HFF-Myc (cell line): ENCODE measurements at places on chromosomes 16 and 17.

DNA sequence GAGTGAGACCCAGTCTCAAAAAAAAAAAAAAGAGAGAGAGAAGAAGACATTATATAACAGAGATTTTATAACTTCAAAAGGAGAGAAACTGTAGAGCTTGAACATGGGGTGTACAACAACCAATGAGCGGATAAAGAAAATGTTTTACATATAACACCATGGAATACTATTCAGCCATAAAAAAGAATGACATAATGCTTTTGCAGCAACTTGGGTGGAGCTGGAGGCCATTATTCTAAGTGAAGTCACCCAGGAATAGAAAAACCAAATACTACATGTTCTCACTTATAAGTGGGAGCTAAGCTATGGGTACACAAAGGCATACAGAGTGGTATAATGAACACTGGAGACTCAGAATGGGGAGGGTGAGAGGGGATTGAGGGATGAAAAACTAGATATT is 61.1 kb downstream of the CHD9NB start:
- no peak for DNase-seq

GRCh38 chr17:50332196-50332595 is 13.7 kb upstream of the XYLT2 start:
- no peak for DNase-seq

- no peak for DNase-seq
These were observed 83.0 kb downstream of the ABCC1 start for GRCh38 chr16:16032271-16032979.

DNA sequence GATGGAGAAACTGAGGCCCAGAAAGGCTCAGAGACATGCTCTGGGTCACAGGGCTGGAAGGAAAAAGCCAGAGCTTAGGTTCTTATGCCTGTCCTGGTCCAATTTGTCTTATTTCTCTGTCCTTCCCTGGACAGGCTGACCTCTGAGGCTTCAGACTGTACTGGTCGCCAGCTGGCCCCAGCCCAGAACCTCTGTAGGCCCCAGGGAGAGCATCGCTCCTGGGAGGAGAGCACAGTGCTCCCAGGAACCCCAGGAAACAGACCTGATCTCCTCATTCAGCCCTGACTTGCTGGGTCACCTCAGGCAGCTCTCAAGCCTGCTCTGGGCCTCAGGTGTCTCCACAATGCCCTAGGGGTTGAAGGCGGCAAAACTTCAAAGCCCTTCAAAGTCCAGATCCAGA is 4.9 kb downstream of the DRC7 start:
- DNase-seq = no peak

DNA sequence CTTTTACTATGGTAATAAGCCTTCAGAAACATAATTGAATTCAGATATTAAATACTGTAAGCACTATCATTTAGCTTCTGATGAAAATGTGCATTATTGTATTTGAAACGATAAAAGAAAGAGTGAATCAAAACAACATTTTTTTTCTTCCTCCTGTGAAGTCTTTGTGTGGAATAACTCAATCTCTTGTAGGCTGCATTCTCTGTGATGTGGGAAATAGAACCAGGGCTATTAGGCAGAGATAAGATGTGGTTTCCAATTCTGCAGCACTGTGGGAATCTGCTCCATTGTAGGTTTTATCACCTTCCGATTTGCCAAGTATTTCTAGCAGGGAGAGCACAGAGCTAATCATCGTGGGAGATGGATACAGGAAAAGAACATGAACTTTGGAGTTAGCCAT is 624.5 kb downstream of the RBFOX1 start:
- no peak for DNase-seq

- no peak for DNase-seq
These were observed 6.6 kb downstream of the FAM20A start for GRCh38 chr17:68594552-68594951.

- DNase-seq = no peak
These were observed 9.5 kb downstream of the UTS2R start for GRCh38 chr17:82380860-82381702.

DNA sequence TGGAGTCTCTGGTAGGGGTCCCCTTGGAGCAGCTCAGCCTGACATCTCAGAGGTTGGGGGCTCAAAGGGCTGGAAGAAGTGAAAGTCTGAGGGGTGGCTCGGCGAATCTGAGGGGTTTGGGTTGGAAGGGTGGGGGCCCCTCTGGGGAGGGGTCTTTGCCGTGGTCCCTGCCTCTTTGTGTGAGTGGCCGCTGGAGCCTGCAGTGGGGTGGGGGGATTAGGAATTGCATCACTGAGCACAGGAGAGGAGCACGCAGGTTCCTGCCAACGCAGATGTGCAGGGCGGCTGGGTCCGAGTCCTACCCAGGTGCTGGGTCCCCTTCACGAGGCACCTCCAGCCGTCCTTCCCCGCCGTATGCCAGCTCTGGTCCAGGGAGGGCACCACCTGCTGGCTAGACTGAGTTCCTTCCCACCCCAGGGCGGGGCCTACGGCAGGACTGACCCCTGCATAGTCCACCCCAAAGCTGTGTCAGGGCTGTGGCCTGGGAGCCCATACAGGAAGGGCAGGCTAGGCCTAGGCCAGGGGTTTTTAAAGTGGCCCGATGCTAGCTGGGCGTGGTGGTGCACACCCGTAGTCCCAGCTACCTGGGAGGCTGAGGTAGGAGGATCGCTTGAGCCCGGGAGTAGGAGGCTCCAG is 9.9 kb downstream of the FMNL1 start:
- DNase-seq = no peak

DNA sequence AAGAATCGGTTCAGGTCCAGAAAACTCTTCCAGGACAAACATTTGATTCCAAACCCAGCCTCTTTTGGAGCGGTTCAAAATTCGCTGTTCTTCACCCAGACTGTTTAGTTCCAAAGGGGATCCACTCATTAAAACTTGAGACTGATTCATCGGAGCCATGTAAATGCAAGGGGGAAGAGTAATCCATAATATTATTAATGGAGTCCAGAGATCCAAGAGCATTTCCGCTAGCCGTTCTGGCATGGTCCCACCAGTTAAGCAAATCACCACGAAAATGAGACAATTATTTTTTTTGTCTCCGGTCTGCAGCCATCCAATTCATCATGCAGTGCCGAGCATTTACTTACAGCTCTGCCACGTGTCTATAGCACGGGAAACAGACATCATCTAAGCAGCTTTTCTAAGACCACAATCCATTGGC is 15.1 kb downstream of the CDH8 start:
- no peak for DNase-seq

- no peak for DNase-seq
These were observed 4.8 kb downstream of the XYLT2 start for GRCh38 chr17:50350733-50351132.

- no peak for DNase-seq
These were observed 81.0 kb upstream of the TOB1 start for GRCh38 chr17:50946891-50947781.

DNA sequence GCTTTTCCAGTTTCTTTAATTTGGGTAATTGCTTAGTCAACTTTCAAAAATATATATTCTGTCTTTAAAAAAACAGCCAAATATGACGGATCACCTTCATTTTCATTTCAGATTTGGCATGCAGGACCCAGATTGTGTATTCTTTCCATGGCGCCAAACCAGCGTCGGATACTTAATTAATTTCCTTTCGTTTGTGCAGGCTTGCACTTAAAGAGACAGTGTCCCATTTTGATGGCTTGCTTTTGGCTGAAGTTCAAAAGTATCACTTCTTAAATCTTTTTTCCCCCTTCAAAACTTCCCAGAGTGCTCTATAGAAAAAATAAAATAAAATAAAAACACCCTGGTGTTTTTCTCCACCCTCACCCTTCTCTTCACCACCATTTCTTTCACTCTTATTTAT is 394.5 kb upstream of the SOX9 start:
- DNase-seq = no peak

GRCh38 chr17:58097384-58098088 is 14.3 kb downstream of the DYNLL2 start:
- DNase-seq = no peak

GRCh38 chr17:66943484-66943883 is 21.0 kb upstream of the CACNG4 start:
- no peak for DNase-seq

DNA sequence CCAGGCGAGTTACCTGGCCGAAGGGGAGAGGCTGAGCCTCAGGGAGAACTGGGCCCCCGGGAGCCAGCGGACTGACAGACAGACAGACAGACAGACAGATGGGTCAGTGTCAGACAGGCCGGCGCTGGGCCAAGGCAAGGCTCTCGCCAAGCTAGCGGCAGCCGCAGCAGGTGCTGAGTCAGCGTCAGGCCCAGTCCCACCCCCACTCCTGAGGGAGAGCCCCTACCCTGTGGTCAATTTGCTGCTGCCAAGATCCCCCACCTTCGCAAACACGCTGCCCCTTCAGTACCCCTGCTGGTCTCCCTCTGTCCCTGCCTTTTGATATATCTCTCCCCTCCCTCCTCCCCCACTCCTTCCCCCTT is 1.5 kb downstream of the FGF11 start:
- DNase-seq = no peak

- DNase-seq = no peak
These were observed 25.0 kb upstream of the NGFR start for GRCh38 chr17:49469831-49470810.

GRCh38 chr17:11221721-11222120 is 19.3 kb upstream of the SHISA6 start:
- no peak for DNase-seq

- no peak for DNase-seq
These were observed 26.8 kb downstream of the TNFRSF13B start for GRCh38 chr17:16945136-16945482.

DNA sequence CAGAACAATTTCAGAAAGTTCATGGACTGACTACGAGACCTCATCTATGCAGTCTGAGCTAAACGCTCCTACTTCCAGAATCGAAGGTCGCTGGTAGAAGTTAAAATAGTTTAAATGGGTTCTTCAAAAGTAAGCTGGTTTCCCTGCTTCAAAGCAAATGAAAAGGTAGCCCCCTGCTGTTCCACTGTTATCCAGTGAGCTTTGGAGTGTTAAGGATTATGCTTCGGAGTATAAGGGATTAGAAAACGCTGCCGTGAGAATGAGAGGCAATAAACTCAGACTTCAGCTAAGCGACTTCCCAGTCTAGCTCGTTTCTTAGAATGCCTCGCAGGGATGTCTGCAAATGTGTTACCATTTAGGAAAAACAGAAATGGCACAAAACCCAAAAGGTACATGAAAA is 12.4 kb downstream of the MLYCD start:
- no peak for DNase-seq

DNA sequence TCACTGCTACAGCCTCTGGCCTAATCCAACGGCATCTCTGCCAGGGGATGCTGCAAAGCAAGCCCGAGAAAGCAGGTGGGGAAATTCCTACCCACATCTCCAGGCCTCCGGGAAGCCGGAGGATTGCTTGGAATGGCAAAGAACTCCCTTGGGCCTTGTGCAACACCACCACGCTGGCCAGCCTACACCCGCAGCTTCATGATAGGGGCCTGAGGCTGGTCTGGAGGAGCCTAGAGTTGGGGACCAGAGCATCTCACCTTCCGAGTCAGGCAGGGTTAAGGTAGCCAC is 20.3 kb downstream of the GGA3 start:
- no peak for DNase-seq

DNA sequence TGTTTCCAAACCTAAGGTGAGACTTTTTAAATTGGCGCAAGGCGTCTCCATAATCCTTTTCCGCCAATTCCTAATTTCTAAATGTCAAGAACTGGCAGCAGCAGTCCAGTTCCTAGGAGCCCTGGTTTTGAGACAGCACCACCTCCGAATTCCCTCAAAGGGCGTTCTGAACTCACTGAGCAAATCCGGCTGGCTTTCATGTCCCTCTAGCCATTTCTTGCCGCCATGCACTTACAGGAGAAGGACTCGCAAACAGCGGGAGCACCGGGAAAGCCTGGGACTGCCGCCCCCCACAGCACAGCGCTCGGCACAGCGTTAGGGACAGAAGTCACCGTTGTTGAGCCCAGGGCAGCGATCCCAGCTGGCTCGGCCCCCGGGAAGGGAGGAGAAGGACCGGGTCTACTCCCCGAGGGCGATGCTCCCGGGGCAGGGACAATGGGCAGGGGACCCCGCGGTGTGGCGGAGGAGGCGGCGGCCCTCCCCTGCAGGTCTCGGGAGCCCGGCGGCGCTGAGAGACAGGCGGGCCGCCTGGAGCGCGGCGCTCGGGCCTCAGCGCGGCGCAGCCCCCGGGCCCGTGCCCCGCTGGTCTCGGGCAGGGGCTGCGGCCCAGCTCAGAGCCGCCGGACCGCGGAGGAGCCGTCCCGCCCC is 545 bp downstream of the ARHGAP17 start:
- DNase-seq = no peak

- DNase-seq = no peak
These were observed 1.8 kb downstream of the RPL38 start for GRCh38 chr17:74205274-74205673.

GRCh38 chr17:35117984-35118383 is 1.7 kb downstream of the RAD51D start:
- no peak for DNase-seq

DNA sequence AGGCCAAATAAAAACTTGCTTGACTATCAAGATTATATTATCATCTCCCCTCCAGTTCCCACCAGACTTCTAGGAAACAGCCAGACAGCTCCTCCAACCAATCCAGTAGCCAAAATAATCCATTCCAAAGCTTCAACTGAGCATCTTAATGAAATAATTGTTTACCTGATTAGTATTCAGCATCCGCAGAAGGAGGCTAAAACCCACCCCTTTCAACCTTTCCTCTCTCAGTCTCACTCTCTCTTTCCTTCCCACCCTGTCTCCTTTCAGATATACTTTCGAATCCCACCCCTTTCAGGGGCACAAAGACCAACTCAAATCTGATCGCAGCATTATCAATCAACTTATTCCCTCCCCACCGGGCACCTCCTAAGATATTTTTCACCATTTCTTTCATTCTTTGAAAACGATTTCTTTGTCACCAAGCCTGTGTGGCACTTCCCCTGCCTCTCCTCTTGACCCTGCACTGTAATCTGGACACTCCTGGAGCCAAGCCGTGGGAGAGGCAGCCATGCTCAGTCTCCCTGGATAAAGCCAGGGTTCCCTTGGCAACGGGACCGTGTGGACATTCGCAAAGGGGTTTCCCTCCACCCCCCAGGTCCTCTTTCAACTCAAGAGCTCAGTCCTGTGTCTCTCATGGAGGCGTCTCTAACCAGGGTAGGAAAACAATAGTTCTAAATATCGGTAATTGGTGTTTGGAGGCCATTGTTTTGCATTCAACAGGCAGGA is at the start of gene ANKFN1:
TSS of gene ANKFN1 (plus strand) at position 602 of the 729 bp plus-strand sequence. CDS start 59,193 bp downstream, outside the sequence.
- no peak for DNase-seq

- DNase-seq = no peak
These were observed 467.1 kb downstream of the WWOX start for GRCh38 chr16:78566397-78567073.

DNA sequence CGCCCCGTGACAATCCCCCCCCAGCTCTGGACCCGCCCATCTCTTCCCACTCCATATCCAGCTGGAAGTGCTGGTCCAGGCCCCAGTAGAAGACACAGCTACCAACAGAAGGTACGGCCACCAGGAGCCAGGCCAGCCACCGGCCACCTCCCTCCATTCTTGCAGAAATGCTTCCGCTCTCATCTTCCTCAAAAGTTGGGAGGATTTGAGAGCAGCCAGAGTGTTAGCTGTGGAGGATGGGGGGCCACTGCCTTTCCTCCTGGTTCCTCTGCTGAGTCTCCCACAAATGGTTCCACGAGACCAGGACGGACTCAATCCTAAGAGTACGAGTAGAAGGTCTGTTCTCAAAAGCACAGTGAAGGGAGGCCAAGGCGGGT is 78.3 kb downstream of the GAS7 start:
- no peak for DNase-seq
